ENCODE measurements at places on chromosomes 12 and 14.

DNA sequence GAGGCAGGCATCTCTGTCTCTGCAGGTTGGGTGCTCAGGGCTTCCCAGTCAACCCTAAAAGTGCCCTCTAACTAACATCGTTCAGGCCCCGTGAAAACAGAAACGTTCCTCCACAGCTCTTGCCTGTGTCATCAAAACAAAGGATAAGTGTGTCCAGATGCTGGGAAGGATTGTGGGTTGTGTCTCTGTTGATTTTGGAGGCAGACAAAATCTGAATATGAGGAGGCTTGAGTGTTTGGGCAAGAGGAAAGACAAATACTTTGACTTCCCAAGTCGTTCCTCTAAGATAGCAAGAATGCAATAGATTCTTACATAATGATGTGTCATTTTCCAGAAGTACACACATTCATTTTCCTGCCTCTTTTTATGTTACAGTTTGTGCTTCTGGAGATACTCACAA, 52.9 kb downstream of the SERPINA3 start:
- no peak for DNase-seq

- DNase-seq, result no peak
These were observed 14.0 kb downstream of the CCDC62 start for GRCh38 chr12:122788387-122788786.

GRCh38 chr12:117882181-117882580, 86.6 kb downstream of the KSR2 start:
- DNase-seq, result no peak

DNA sequence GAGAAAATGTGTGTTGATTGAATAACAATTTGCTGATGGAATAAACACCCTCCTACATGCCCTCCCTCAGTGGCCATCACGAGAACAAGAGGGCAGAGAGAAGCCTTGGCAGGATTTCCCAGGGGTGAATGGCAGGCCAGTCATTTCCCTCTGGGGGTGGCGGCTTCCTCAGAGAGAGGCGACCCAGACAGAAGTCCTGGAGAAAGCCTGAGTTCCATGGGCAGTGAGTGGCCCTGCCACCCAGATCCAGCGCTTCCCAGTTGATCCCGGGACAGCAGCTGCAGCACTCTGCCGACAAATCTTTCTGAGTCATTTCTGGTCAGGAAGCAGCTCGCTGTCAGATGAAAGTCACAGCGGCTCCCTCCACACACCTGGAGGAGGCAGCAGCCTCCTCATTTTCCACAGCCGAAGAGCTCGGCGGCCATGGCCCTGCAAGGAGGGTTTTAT, 123.0 kb downstream of the SCARB1 start:
- DNase-seq, result no peak

DNA sequence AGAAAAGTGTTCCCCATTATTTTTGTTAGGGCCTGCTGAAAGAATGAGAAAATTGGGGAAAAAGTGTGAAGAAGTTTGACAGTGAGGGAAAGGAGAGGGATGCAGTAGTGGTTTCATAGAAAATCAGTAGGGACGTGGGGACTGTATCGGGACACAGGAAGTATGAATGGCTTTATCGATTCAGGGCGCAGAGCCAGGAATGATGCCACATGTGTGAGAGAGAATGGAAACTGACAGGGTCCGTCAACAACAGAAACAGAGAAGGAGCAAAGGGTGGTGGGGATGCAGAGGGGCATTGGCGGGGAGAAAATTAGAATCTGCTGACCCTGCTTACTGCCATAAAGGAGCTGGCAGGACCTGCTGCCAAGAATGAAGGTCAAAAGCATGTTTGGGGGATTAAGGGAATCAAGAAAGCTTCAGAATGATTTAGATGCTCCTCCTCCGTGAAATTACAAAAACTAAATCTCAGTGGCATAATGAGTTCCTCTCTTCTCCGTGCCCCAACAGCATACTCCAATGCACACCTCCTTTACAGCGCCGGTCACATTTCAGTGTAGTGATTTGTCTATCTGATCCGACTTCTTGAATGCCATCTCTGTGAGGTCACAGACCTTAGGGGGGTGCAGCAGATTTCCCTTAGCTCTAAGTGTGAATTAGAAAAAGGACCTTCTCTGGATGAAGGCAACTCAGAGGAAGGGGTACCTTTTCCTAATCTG, 92.6 kb downstream of the EMP1 start:
- DNase-seq, result no peak

DNA sequence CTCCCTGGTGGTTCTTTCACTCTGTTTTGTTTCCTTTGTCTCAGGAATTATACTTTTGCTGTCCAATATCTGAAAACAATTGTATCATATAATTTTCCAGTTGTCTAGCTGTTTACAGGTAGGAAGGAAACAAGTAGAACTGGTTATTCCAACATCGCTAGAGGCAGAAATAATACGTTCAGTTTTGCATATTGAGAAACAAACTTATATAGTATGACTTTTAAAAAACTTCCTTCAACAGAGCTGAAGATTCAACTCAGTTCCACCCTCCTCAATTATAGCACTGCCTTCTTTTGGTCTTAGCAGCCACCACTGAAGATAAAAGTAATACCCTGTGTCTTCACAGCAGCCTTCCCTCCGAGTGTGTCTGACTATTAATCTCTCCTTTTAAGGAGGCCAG, 214.3 kb downstream of the EFCAB11 start:
- DNase-seq, result no peak

GRCh38 chr12:56129942-56130495, 2.0 kb downstream of the ESYT1 start:
- DNase-seq, result no peak

DNA sequence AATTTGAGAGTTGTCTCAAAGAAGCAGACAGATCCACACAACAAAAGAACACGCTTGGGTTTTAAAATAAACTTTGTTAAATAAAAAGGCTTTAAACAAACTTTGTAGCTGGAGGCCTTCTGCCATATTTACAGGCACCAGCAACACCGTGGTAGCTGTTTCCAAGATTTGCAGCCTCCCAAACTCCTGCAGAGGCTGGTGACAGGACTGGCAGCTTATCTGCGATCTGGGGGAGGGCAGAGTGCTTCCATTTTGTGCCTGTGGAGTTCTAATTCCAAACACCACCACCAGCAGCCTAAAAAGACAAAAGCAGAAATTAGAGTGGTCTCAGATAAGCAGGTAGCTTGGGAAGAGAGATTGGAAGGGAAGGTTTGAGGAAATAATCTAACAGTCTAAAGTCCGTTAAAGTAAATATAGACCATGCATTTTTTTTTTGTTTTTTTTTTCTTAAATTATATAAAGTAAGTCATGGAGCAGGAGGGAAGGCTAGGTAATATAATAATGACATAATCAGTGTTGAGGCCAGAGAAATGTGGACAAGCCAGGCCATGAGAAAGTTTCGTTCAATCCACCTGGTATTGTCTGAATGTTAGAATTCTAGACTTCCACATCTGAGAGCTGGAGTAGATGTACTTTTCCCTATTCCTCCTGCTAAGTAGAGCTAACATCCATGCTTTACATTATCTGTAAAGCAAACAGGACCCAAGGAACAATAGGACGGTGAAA, 69.6 kb upstream of the TMEM132D start:
- no peak for DNase-seq

- DNase-seq, result no peak
These were observed 795 bp upstream of the ACOT2 start for GRCh38 chr14:73567951-73568885.

DNA sequence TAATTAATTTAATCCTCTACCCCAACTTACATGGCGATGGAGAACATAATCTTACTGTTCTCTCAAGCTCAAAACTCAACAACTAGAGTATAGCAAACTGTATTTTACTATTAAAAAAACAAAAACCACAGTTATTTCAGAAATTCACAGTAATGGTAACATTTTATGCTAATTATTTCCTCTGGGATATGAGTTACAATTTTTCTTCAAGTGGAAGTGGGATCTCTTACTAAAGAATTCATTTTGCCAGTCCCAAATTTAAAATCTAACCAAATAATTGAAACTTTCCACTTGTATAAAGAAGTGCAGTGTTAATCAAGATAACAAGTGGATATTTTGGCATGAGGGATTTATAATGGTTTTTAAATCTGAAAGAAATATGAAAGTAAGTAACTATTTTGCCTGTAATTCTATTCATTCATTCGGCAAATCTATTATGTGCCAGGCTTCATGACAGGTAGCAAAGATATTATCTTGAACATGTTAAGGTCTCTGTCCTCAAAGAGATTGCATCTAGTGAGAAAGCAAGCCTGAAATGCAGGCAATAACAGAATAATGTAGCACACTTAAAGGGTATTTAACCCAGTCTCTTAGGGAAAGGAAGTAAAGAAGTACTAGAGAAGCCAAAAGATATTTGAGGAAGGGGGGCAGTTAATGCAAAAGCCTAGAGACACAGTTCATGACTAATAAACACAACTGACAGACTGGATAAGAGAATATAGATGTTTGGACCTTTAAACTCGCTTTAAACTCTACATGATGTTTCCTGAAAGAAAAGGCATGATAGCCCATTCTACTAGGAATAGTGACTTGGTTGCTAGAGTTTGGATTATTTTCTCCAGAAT, 44.0 kb downstream of the TAOK3 start:
- no peak for DNase-seq

- no peak for DNase-seq
These were observed 188.4 kb downstream of the MSRB3 start for GRCh38 chr12:65466911-65467310.

GRCh38 chr12:59710004-59710628, 114.3 kb downstream of the SLC16A7 start:
- DNase-seq, result no peak

DNA sequence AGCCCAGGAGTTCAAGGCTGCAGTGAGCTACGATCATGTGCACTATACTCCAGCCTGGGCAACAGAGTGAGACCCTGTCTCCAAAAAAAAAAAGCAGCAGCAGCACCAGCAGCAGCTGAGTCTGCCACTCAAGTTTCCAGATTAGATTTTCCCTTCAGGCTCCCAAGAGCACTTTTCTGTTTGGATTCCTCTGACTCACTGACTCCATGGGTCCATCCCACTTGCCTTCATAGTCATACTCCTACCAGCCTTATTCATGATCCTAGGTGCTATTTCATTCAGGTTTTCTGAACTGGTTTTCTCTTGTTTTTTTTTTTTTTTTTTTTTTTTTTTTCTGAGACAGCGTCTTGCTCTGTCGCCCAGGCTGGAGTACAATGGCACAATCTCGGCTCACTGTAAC, 6.8 kb upstream of the TWF1 start:
- DNase-seq, result no peak

GRCh38 chr12:82651489-82651888, 35.2 kb upstream of the TMTC2 start:
- DNase-seq, result no peak

DNA sequence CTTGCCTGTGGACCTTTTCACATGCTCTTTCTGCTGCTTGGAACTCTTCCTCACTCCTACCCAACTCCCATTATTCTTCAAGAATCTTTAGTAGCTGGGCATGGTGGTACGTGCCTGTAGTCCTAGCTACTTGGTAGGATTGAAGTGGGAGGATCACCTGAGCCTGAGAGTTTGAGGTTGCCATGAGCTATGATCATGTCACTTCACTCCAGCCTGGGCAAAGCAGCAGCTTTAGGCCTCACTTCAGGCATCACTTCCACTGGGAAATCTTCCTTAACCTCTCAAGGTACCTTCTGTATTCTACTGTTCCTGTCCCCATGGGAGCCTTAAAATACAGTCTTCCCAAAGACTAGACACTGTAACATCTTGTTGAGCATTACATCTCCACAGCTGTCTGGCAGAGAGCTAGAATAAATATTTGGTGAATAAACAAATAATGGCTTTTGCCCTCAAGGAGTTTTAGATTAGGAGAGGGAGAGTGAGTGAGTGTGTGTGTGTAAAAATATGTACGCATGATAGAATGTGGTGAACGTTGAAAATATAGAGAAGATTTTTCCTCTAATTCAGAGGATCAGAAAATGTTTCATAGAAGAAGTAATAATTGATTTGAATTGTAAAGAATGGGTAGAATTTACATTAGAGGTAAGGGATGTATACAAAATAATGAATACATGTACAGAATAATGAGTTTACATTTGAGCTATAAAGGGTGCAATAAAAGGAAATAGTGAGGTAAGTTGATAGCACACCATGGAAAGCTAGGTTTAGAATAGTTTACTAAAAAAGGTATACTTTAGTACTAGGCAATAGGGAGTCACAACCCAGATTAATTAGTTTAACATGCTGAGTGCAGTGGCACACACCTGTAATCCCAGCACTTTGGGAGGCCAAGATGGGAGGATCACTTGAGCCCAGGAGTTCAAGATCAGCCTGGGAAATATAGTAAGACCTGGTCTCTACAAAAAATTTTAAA, 29.2 kb upstream of the BMAL2 start:
- DNase-seq, result no peak

DNA sequence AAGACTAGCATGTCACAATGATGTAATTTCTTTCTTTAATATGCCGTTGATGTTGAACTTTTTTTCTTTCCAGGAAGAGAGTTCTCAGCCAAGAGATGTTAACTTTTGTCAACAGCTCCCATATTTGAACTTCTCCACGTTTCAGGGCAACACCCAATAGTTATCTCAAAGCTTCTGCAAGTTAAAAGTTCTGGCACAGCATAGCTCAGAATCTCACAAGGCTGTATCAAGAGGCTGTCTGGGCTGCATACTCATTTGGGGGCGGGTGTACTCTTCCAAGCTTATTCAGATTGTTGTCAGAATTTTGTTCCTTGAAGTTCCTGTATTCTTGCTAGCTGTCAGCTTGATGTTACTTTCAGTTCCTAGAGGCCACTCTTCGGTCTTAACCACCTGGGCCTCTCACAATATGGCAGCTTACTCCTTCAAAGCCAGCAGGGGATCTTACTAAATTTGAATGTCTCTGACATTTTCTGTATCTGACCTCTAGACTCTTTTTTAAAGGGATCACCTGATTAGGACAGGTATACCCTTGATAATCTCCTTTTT, 38.9 kb downstream of the KCNC2 start:
- DNase-seq, result no peak

DNA sequence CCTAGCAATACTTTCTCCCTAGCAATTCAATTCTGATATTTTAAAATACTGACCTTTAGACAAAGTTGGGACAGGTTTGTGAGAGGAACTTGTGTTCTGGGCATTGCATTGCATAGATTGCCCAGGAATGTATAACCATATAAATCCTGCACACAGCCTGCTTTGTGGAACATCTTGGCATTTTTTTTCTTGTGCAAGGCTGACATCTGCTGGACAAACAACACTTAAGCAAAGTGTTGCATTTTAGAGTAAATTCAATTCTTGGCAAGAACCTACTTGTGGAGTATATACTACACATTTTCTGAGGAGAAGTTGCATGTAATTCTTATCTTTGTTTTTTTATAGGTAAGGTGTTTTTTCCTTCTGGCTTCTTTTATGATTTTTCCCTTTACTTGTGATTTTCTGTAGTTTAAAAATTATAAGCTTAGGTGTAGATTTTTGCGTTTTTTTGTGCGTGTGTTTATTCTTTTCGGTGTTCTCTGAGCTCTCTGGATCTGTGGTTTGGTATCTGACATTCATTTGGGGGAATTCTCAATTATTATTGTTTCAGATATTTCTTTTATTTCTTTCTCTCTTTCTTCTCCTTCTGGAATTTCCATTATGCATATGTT, 26.4 kb downstream of the TESPA1 start:
- DNase-seq, result peak; percentile 34

GRCh38 chr12:113152835-113153814, 3.6 kb downstream of the CFAP73 start:
- DNase-seq, result peak; percentile 63

Data from T follicular helper cell (primary cell).